ENCODE measurements at places on chromosomes 3 and 15.

GRCh38 chr3:50612970-50613846, 1.6 kb upstream of the CISH start:
- DNase-seq = no peak

DNA sequence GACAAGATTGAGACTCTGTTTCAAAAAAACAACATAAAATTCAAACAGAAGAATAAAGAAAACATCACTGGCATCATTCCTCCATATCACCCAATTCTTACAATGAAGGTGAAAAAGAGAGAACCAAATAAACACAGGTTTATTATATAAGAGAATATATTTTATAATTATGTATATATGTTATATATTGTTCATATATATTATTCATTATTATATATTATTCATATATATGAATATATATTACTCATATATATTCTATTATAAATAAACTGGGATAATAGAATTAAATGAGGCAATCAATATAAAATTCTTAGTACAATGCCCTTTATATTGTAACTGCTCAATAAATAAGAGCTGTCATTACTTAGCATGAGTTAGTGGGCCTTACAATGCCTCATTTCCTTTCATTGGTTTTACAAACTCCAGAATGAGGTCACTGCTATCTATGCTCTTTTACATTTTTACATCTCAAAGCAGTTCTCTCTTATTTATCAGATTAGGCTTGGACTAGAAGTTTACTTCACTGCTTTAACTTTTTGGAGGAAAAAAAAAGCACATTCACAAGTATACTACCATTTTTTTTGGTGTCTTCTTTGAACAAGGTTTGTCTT, 135.5 kb upstream of the TTC14 start:
- no peak for DNase-seq

- DNase-seq = no peak
Observed at GRCh38 chr15:55588070-55588814, at the start of gene PYGO1. Gene PYGO1, minus strand, starts transcription at chr15:55588345. Its CDS starts 462 bp downstream, at chr15:55587883.

GRCh38 chr3:182983876-182984275, 3.5 kb upstream of the DCUN1D1 start:
- DNase-seq = no peak

- DNase-seq = no peak
Observed at GRCh38 chr15:84143753-84144314, 91.7 kb upstream of the GOLGA6L4 start.

DNA sequence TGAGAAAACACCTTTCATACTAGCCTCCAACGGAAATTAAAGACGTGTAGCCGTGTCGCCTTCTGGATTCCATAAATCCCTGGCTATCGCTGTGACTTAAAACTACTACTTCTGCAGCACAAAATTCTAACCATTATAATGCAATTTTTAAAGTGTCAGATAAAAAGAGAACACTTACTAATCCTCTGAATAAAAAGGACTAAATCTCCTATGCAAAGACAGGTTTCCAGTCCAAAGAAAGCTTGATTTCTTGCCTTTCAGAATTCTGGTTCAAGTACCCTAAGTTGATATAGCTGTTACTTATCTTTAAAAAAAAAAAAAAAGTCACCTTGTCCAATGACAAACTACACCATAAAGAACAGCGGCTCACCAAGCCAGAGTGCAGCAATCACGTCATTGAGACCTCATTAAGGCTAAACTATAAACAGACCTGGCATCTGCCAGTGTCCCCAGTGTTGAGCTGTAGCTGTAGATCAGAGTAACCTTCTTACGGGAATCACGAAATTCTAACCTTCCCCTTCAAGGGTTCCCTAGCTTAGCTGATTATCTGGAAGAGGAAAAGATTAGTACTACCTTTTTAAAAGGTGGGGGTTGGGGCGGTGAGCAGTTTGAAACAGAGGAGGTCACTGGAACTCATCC, 2.2 kb downstream of the ABCC5 start:
- no peak for DNase-seq

- no peak for DNase-seq
Observed at GRCh38 chr15:63560741-63561448, 36.3 kb upstream of the FBXL22 start.

GRCh38 chr15:77014132-77015081, 19.5 kb downstream of the PSTPIP1 start:
- DNase-seq = no peak
